ENCODE measurements at places on chromosomes 2 and 18.

DNA sequence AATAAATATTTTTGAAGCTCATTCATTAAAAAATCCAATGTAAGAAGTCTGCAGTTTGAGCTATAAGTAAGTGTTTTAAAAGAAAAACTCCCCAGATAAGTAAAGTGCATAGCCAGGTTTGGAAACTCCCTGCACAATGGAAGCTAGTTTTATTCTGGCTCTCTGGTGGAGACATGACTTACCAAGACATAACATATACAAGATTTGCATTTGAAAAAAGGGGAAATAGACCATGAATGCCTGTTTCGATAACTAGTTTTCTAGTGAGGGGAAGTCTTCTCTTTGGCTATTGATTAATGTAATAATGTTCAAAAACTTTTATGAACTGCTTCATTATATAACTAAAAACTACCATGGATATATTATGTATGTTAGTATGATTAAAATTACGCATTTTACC, 435.2 kb downstream of the ARHGAP15 start:
- no peak for DNase-seq

DNA sequence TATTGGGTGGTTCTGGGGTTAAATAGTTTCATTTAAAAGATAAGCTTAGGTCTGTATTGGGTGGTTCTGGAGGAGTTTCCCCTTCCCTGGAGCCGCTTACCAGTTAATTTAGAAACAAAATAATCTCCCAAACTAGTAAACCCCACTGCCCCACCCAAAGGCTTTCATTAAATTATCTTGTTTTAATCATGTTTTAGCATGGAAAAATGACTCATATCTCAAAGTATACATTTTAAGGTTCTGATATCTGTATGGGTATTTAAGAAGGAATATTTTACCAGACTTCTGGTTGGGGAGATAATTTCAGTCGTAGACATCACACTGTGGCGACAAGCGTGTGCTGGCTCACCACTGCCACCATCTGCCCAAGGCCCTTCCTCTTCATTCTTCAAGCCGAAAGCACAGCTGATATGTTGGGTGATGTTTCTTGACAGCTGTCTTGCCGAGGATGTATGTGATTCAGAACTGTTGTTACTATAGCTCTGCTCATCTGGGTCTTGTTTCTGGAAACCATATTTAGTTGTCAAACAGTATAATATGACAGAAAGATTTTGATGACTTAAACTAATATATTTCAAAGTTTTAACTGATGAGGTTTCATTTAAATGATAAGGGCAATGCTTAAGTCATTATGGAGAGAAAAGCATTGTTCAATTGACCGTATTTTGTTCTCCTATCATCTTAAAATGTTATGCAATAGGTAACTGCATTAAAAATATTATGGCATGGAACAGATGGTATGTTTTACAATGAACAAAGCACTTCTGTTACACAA, 5.1 kb downstream of the FIGLA start:
- DNase-seq: no peak

- no peak for DNase-seq
Measured at GRCh38 chr2:120279708-120280107, 27.1 kb downstream of the RALB start.

DNA sequence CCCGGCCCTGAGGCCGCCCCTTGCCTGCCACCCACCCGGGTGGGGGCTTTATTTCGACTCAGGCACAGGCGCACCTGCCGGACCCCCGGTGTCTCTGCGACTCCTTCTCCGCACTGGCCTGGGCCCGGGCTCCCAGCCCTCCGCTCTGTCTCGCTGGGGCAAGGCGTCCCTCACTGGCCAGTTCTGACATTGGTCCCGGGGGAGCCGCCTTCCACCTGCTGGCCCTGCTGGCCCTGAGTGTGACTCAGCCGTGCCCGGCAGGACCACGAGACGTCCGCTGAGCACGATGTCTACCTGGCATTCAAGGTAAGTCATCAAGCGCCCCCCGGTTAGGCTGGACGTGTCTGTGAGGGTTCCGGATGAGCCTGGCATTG, 131.5 kb upstream of the CTDP1 start:
- no peak for DNase-seq

- no peak for DNase-seq
Measured at GRCh38 chr2:204796581-204796980, 251.3 kb downstream of the PARD3B start.

DNA sequence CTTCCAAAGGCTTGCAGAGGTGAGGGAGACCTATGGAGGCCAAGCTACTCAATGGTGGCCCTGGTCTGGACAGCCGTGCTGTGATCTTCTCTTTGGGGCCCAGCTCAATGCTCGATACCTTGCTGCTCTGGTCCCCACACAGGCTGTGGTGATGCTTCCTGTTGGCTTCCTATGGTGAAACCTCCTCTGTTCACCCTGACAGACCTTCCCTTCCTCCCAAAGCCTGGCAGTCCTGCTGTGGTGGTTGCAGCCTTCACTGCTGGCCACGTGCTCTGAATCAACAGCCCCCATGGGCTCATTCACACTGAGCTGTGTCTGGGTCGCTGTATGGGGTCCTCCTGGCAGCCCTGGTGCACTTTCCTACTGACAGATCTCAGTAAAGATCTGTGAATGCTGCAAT, 31.0 kb upstream of the GALR1 start:
- DNase-seq: no peak

DNA sequence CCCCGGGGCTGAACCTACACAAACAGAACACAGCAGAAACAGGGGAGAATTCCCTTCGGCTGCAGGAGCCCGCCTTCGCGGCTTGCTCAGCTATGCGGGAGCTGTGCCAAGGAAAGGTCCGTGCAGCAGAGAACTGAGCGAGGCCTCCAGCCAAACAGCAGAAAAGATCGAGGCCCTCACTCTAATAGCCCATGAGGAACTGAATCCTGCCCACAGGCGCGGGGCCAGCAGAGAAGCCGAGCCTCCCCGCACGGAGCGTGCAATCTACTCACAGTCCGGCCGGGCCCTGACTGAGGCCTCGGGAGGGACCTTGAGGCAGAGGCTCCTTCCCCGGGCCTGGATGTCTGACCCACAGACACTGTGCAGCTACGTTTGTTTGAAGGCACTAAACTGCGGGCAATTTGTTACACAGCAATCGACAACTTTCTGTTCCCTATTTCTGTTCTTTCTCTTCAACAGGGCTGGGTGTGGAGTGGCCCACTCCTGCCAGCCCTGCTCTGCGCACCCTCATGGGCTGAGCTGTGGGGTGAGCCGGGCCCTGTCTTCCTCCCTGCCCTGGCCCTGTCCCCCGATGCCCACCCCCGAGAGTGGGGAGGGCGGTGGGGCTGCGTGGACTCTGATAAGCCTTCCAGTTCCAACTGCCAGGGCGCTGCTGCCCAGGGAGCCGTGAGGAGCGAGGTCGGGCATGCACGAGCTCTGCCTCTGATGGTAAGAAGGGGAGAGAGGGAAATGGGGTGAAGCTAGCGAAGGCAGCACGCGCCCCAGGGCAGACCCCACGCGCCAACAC, 13.7 kb downstream of the HES6 start:
- DNase-seq: no peak

GRCh38 chr18:80109676-80110078, 615 bp downstream of the ADNP2 start:
- no peak for DNase-seq

DNA sequence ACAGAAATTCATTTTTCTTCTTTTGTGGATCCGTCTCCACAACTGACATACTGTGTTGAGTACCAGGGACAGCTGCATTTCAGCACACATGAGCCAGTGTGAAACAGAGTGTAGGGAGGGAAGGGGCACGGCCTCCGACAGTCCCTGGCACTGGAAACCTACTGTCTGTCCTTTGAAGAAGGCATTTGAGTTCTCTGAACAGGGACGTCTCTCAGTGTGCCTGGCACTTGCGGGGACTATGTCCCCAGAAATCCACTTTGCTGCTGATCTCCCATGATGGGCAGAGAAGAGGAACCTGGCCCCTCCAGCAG, 48.1 kb downstream of the PLB1 start:
- no peak for DNase-seq

- no peak for DNase-seq
Measured at GRCh38 chr18:33960417-33960816, 264.3 kb downstream of the NOL4 start.

- DNase-seq: no peak
Measured at GRCh38 chr18:25457601-25458000, 105.6 kb upstream of the ZNF521 start.

- no peak for DNase-seq
Measured at GRCh38 chr2:39851651-39852110, 72.6 kb upstream of the THUMPD2 start.

DNA sequence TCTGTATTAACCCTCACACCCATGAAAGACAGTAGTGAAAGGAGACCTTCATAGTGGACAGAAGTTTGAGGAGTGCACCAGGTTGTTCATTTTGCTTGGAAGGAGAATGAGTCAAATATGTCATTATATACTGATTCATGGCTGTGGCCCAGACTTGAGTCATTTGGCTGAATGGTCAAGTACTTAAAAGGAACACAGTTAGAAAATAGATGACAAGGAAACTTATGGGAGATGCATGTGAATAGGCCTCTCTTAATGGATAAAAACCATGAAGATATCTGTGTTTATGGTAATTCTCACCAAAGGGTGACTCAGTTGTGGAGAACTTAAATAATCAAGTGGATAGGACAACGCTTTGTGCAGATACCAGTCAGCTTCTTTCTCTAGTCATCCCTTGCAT, 524.7 kb upstream of the CNTNAP5 start:
- DNase-seq: no peak

DNA sequence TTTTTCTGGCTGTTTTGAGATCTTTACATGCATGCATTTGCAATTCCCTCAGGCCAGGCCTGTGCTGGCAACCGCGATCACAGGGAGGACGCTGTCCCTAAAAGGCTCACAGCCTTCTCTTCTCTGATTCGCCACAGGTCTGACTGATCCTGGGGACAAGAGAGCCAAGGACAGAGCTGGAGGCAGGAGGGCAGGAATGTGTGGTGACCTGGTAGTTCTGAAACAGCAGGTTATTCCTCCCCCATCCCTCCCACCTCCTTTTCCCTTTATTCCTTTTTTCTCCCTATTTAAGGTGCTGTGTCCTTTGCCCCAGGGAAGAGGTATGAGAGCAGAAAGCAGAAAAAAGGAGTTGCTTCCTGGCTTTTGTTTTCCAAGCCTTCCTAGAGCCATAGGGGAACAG, 21.9 kb downstream of the TMEM177 start:
- no peak for DNase-seq

DNA sequence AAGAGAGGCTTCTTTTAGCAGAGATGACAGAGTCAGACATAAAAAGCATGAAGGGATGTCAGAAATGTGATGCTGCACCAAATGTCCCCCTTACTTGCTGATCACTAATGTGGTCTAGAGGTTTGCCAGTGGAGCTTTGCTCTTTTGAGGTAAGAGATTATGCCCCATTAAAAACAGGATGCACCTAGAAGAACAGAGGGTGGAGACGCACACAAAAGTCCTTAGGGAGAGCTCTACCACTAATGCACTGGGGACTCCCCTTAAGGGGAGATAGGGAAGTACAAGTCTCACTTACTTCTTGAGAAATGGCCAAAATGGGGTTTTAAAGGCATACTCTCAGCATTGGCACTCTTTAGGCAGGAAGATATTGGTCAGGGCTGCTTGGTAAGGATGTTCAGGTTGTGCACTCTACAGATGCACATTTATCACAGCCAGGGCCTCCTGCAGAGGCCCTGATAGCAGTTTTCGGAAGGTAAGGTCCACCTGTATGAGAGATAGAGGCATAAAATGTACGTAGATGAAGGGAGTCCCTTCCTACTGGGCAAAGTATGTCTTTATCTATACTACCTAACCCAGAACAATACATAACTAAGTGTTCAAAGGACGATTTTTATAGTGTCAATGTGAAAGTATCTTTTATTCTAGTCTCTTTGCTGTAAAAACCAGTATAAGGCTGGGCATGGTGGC, 17.0 kb upstream of the SCYGR1 start:
- no peak for DNase-seq

DNA sequence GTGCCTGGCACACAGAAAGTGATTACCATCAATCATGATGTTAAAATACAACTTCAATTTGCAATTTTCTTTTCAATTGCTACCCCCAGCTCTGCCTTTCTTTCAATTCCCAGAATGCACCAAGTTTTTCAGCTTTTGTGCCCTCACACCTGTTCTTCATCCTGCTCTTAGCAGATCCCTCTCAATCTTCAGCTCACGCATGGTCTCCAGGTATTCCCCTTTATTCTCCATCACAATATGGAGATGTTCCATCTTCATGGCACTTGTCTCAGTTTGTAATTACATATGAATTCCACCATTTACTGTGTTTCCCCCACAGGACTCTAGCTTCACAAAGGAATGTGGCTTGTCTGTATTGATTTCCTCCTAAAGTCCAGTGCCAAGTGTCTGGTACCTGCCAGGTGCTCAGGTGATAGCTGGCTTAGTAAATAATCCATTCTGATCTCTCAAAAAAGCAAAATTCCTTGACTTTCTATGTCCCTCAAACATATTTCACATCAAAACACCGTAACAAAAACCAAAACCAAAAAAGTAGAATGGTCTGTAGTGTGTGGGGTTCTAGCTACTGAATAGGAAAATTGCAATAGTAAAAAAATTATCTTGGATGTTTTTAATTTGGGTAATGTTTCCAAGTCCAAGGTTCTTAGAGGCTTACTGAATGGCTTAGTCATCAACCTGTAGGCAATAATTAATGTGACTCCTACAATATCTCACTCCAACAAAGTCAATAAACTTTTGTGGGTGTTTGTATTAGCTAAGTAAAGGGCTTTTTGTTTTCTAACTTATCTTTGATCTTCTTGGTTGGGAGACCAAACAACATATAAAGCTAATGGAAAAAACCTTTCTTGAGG, 2.9 kb upstream of the INSIG2 start:
- no peak for DNase-seq

DNA sequence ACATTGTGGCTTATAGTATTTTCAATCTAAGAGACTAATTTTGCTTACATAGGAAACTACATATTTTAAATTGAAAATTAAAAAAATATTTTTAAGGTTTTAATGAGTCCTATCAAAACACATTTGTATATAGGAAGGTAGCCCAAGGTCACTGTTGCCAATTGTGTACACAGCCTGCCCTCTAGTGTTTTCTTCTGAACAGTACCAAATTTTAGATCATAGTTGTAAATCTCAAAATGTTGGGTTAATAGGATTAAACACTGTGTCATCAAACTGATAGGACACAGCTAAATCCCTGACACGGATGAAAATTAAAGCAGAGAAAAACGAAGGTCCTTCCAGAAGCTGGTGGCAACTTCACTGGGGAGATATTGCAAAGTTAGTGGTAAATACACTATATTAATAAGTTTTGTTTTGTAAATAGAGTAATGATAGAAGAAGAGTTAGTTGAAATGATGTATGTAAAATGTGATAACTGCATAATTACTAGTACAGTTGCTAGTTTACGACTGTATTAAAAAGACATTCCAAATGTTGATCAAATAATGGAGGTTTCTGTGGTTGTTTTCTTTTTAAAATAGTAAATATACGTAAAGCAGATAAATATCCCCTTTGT, 19.7 kb downstream of the CLUL1 start:
- peak; percentile 49 for DNase-seq

- no peak for DNase-seq
Measured at GRCh38 chr2:79670198-79670597, 157.3 kb downstream of the CTNNA2 start.

- no peak for DNase-seq
Measured at GRCh38 chr18:39345321-39345720, 1779.7 kb upstream of the CELF4 start.

DNA sequence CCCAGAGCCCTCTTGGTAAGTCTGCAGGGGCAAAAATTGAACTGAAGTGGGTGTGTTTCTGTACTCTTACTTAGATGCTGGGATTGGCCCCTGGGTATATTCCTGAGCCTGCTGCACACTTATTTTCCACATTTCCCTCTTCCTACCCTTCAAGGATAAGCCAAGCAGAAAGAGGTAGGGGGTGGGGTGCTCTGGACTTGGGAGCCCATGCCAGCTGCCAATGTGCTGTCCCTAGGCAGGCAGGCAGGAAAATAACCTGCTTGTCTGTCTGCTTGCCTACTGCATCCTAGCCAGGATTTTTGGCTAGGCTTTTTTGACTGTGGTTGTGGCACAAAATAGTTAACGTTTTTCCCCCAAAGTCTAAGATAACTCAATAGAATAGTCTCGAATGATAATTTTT, 234.3 kb downstream of the ALK start:
- DNase-seq: no peak

Data from fibroblast of the conjunctiva (primary cell).